ENCODE measurements at places on chromosomes 6 and 20.

DNA sequence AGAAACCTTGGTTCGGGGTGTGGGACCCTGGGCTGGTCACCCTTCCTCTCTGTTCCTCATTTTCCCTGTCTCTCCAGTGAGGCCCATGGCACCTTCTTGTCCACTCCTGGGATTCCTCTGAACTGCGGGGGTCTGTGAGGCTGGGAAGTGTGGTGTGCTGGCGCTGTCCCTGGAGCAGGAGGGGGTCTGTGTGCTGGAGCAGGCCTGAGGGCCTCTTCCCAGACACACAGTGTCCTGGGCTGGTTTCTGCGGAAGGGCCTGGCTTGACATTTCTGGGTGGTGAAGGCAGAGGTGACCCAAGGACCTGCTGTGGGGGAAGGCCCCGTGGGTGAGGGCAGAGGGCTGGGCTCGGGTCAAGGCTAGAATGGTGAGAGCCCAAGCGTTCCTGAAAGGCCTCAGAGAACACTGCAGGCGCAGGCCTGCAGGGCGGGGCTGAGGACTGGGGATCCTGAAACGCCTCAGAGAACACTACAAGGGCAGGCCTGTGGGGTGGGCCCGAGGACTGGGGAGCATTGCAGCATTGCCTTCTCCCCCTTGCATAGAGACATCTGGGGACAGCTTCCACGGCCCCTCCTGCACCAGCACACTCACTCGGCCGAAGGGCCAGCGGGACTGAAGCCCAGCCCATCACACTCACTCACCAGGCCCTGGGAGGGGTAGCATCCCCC lies 10.6 kb upstream of the BAK1 start:
- no peak for DNase-seq

- no peak for DNase-seq
Observed at GRCh38 chr6:160022793-160023192, 53.9 kb downstream of the IGF2R start.

DNA sequence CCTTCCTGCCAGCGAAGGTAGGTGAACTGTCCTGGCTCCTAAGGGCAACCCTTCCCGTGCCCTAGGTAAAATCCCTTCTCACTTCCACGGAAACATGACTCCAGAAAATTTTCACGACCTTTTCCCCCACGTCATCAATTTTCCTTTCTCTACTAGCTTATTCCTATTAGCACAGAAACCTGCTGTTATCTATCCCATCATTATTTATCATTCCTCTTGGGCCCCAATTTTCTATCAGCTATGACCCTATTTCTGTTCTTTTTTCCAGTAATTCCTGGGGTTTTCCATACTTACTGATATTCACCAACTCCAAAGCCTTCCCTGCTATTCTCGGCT lies 23.8 kb upstream of the GCM1 start:
- DNase-seq: no peak

DNA sequence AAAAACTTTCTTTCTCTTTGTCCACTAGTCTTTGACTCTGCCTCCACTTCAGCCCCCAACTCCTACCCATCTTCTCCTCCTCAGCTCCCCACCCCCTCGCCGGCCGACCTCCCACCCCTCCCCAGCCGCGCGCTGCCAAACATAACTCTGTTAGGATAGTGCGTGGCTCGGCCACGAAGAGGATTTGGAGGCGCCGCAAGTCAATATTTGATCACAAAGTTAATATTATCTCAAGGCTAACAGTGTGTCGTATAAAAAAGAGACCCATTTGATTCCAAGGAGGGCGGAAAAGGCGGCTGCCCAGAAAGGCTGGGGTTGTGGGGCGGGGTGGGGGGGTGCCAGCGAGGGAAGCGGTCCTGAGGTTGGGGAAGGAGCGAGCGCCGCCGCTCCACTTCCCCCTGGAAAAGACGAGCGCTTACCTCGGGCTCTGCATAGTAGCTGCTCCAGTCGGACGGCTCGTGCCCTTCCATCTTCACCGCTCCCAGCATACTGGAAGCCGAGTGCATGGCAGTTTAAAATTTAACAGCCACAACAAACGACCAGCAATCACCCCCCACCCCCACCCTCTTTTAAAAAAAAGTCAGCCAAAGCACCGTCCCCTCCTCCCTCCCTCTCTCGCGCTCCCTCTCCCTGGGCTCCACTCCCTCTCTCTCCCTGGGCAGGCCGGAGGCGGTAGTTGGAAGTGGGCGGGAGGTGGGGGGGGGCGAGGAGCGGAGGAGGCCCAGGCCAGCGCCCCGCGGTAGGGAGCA lies 425 bp downstream of the FOXA2 start:
- no peak for DNase-seq

GRCh38 chr6:5524110-5524509 lies 262.8 kb downstream of the FARS2 start:
- DNase-seq: no peak

- no peak for DNase-seq
Observed at GRCh38 chr20:1625083-1625690, 5.4 kb upstream of the SIRPB1 start.

- no peak for DNase-seq
Observed at GRCh38 chr6:8821981-8822381, 386.6 kb upstream of the SLC35B3 start.

DNA sequence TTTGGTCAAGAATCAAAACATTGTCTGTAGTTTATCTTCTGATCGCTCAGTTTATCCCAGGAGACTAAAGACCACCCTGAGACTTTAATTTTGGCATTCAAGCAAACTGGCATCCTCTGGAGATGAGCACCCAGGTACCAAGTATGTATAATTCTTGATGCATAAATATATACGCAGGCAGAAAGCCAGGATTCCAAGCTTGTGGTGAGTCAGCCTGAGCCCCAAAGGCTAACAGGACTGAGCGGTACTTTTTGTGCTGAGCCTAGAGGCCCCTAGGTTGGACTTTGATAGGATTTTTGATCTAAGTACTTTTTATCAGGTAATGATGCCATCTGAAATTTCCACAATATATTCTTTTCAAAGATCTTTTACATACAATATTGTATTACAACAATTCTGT lies 301.3 kb downstream of the TFAP2B start:
- no peak for DNase-seq

- no peak for DNase-seq
Observed at GRCh38 chr20:47704746-47705496, 80.4 kb downstream of the SULF2 start.

- no peak for DNase-seq
Observed at GRCh38 chr6:122869437-122870024, 80.5 kb downstream of the SMPDL3A start.

DNA sequence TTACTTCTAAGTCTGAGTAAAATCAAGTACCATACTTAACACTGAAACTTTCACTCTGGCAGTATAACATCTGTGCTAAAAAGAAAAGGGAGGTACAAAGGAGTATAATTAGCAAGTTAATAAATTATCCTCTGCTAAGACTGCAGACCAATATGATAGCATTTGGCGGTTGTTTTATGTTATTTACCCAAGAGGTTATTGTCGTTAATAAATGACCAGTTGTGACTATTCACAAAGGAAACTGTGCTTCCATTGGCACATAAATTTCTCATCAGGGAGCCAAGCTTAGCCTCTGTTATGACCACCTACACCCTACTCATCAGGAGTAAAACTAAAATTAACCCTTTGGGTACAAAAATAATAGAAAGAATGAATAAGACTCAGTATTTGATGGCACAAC lies 86.5 kb downstream of the CRYBG1 start:
- DNase-seq: no peak

DNA sequence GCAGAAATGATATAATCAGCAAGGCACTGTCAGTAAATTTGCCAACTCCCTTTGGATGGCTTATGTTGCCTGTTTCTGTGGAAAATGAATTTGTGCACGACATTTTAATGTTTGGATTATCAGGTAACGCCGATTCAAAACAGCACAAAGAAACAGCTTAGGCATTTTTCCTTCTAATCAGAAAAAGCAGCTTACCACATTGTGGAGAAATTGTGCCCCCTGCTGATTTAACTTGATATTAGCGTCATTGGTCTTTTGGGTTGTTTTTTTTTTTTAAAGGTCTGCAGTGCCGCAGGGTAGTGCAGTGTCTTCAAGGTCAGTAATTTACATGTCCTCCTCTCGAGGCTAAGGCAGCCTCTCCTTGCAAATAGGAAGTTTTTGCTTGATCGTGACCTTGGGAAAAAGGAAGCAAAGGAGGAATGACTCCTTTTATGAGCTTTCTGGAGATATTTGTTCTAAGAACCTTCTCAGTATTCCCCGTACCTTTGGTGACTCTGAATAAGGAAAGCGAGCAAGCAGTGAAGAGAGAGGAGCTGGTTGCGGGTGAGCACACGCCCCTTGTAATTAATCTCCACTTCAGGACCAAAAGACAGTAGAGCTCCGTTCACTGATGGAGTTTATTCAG lies 79.1 kb downstream of the ELOVL4 start:
- peak; percentile 23 for DNase-seq

- no peak for DNase-seq
Observed at GRCh38 chr6:38282911-38283310, 356.8 kb downstream of the BTBD9 start.

- DNase-seq: peak; percentile 7
Observed at GRCh38 chr6:119858901-119859300, 509.3 kb upstream of the MAN1A1 start.

DNA sequence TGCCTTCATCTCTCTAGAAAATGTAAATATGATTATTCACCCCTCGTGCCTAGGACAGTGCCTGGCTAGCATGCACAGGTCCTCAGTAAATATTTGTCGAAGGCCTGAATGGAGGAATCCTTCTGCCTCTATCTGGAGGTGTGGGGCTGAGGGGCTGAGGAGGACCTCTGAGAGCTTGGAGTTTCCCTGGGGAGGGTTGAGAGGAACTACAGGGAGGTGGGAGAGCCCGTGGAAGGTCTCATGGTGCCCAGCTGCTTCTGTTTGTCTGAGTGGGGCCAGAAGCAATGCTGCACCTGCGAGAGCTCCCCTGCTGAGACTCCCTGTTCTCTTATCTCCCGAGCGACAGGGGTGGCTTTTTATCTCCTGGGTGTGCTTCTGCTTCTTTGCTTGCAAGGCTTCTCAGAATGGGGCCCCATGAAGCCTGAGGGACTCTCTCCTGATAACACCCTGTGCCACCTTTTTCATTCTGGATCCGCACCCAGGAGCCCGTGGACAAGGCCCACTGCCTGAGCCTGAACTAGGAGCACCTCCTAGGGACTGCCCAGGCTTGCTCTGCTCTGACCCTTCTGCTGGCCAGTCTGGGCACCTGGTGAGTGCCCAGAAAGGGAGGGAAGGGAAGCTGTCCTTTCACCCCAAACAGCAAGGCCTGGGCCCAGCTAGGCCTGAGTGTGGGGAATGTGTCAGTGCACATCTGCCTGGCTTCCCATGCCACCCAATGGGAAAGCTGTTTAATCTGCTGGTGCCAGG lies 2.4 kb downstream of the SLC29A1 start:
- no peak for DNase-seq

GRCh38 chr6:123898665-123899064 lies 95.0 kb downstream of the NKAIN2 start:
- no peak for DNase-seq

DNA sequence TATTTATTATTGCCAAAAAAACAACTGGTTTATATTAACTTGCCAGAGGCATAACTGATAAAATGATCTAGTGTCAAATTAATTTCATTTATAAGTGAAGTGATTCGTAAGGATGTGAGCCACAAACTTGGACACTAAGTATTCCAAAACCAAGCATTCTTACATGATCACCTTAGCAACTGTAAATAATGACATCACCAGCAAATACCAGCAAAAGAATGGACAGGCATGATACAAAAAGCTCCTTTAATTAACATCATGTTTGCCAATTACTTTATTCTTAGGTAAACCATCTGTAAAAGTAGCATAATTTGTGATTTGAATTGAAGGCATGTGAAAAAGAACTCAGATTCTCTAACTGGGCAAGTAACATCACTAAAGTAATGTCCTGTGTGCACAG lies 17.2 kb upstream of the FNDC1 start:
- DNase-seq: no peak

- DNase-seq: no peak
Observed at GRCh38 chr6:41541364-41541763, 4.8 kb upstream of the FOXP4 start.

DNA sequence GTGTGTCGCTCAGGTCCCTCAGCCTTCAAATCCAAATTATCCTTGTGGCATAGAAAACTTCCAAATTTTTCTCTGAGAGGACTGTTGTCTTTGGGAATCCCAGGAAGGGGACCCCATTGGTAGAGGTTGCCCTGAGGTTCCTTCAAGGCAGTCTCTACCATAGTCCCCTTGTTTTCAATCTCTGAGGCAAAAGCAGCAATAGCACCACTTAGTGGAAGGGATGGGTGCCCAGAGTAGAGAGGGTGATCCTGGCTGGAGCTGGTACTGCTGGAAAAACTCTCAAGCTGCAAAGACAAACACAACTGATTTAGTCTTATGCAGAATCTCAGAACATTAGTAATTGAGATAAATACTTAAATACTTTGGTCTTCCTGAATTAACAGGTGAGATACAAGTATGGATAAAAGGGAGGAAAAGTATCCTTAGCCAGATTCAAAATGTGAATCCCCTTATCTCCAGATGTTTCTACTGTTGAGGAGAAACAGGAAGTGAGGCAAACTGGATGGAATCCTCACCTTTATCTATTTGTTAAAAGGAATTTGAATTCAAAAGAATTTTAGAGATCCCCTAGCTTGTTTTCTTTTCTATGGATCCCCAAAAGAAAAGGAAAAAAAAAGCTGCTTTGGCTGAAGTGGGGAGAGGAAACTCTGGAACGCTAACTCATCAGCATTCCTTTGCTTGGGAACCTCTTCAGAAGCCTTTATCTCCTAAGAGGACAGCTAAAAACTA lies 13.4 kb downstream of the ZNF318 start:
- DNase-seq: no peak
